Activated naive CD8-positive, alpha-beta T cell treated with anti-CD3 and anti-CD28 coated beads for 36 hours (primary cell): ENCODE measurements at places on chromosomes 12 and 14. TPM values are rescaled to one million over a fixed set of nuclear protein-coding genes. Genes with fewer than 3 reads are reported as not detected.

The SLC39A9 gene
- 47.9 TPM for total RNA-seq

The IL22 gene
- 0.64 TPM for total RNA-seq

The TOMM20L gene
- not detected for total RNA-seq

The MYF5 gene
- total RNA-seq = not detected

The TPI1 gene
- total RNA-seq = 1,653 TPM

DNA sequence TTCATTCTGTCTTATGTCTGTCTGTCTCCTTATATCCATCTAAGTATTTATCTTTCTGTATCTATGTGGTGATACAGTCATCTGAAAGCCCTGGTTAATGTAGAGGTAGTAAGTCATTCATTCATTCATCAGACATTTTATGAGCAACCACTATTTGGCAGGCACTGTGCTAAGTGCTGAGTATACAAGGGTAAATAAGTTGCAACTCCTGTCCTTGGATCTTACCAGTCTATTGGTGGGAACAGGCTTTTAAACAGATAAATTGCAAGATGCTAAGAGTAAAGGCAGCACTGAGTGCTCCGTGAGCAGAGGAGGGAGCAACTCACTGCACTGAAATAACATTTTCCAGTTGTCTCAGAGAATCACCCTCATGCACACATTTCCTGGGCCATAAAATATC, 68.6 kb downstream of the TMEM30B start:
- no peaks in the 10 kb centered on the region for H3K36me3 ChIP-seq
- H3K4me3 ChIP-seq = no peak overlapping the region
- no peak for DNase-seq
- no peaks in the 10 kb centered on the region for H3K4me1 ChIP-seq

DNA sequence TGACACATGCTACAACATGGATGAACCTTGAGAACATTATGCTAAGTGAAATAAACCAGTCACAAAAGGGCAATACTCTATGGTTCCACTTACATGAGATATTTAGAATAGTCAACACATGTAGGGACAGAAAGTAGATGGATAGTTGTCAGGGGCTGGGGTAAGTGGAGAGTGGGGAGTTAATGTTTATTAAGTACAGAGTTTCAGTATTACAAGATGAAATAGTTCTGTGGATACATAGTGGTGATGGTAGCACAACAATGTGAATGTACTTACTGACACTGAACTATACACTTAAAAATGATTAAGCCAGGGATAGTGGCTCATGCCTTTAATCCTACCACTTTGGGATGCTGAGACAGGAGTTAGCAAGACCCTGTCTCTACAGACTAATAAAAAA, 8.7 kb downstream of the NUP107 start:
- H3K27me3 ChIP-seq = no peaks in the 10 kb centered on the region
- no peaks in the 10 kb centered on the region for H3K4me1 ChIP-seq
- no peak for DNase-seq
- H3K27ac ChIP-seq = no peak overlapping the region
- H3K4me3 ChIP-seq = no peak overlapping the region

DNA sequence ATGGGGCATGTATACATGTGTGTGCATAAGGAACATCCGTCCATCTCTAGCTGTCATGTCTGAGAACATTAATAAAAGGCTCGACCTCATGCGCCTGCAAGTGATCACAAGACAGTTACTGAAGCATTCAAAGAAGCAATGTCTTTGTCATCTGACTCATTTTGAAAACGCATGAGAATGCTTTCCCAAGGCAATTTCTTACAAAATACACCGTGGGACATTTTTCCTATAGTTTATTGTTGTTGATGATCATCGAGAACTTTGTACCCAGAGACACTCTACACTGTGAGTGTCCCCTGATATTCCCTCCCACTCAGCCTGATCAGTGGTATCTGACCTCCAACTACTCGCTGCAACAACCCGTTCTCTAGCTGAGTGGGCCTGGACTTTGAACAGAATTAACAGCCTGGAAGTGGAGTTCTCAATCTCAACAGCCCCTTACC, 68.1 kb downstream of the ETV6 start:
- H3K36me3 ChIP-seq = peaks cover 24% of the 10 kb centered on the region
- H3K4me3 ChIP-seq = no peak overlapping the region
- H3K4me1 ChIP-seq = peaks cover 26% of the 10 kb centered on the region
- H3K27me3 ChIP-seq = no peaks in the 10 kb centered on the region

GRCh38 chr14:34231626-34232025, 230.4 kb downstream of the SPTSSA start:
- H3K36me3 ChIP-seq = no peaks in the 10 kb centered on the region
- H3K4me1 ChIP-seq = peaks cover 5% of the 10 kb centered on the region
- H3K27me3 ChIP-seq = peaks cover 10% of the 10 kb centered on the region
- no peak overlapping the region for H3K4me3 ChIP-seq
- DNase-seq = no peak

DNA sequence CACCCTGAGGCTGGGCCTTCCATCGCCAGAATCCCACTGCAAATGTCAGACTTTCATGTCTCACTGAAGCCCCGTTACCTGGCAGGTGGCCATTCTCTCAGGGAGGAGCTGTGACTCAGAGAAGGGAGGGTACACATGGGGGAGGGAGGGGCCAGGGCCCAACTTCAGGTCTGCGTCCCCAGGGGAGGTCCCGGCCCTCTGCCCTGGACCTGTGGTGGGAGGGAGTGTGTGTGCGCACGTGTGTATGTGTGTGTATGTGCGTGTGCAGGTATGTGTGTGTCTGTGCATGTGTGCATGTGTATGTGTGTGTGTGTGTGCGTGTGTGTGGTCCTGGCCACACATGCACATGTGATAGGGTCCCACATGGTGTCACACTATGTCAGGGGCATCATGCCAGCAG, 50.9 kb downstream of the MVK start:
- H3K27ac ChIP-seq = no peak overlapping the region
- peaks cover 2% of the 10 kb centered on the region for H3K4me1 ChIP-seq
- no peak for DNase-seq
- no peak overlapping the region for H3K4me3 ChIP-seq

- H3K27me3 ChIP-seq = no peaks in the 10 kb centered on the region
- DNase-seq = no peak
Measured at GRCh38 chr12:3671330-3672112, 81.4 kb downstream of the CRACR2A start.
